Glomerular endothelial cell (primary cell): ENCODE measurements at places on chromosomes 2 and 18.

GRCh38 chr2:11754700-11755015 lies 8.2 kb downstream of the LPIN1 start:
- DNase-seq = no peak

- DNase-seq = no peak
These were observed 94.5 kb upstream of the CHRNA1 start for GRCh38 chr2:174858745-174859144.

GRCh38 chr18:28766027-28766426 lies 589.1 kb upstream of the CDH2 start:
- DNase-seq = no peak

DNA sequence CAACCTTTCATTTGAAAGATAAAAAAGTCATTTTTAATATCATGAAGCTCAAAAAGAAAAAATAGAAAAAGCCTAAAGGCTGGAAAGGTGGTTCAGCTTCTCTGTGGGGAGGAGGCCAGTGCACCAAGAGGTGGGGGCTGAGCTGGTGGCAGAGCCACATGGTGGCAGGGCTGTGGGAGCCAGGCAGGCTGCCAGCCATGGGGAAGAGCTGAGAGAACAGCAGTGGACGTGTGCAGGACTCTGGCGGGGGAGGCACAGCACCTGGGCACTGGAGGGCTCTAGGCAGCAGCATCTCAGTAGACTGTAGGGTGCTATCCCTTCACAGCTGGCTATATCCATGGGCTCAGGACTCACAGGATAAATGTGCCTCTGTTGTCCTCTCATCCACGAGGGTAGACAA lies 47.8 kb downstream of the STK25 start:
- DNase-seq = no peak

DNA sequence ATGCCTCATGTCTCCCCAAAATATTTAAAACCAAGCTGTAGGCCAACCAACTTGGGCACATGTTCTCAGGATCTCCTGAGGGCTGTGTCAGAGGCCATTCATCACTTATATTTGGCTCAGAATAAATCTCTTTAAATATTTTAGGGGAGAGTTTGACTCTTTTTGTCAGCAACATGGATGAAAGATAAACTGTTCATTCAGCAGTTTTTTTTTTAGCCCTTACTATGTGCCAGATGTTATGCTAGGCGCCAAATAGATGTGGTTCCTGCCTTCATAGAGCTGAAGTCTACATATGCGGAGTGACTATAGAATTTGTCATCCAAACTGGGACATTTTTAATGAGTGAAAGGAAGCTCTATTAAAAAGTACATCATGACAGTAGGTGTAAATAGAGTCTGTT lies 42.5 kb upstream of the TWSG1 start:
- DNase-seq = no peak

DNA sequence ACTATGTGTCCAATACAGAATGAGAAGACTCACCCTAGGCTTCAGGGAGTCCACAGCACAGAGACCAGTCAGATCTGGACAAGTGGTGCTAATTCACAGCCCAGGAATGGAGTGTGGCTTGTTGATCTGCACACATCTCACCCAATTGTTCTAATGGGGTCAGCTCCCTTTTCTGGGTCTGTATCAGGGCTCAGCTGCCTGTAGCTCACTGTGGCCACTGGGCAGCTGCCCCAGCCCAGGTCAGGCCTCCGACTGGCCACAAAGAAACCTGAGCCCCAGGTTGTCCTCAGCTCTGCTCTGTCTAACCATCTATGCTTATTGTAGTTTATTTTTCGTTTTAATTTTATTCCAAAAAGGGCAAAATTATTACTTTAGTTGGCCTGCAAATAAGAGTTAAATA lies 202.3 kb upstream of the RAB6C start:
- no peak for DNase-seq

GRCh38 chr2:133458280-133458679 lies 110.0 kb downstream of the NCKAP5 start:
- DNase-seq = no peak

GRCh38 chr2:42984617-42985016 lies 192.2 kb upstream of the HAAO start:
- DNase-seq = no peak

DNA sequence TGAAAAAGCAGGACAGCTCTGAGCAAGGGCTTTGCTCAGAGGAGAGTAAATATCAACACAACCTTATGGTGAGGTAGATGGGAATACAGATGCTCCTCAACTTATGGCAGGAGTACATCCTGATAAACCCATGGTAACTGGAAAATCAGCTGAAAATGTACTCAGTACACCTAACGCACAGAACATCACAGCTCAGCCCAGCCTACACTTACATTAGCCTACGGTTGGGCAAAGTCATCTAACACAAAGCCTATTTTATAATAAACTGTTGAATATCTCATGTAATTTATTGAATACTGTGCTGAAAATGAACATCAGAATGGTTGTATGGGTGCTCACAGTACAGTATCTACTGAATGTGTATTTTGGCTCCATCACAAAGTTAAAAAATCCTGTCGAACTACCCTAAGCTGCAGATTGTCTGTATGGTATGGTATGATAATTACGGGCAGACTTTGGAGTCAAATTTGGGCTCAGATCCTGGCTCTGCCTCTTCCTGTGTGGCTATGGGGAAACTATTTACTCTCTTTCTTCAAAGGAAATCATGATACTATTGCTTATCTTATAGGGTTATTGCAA lies 120.3 kb upstream of the LYPD1 start:
- DNase-seq = no peak

DNA sequence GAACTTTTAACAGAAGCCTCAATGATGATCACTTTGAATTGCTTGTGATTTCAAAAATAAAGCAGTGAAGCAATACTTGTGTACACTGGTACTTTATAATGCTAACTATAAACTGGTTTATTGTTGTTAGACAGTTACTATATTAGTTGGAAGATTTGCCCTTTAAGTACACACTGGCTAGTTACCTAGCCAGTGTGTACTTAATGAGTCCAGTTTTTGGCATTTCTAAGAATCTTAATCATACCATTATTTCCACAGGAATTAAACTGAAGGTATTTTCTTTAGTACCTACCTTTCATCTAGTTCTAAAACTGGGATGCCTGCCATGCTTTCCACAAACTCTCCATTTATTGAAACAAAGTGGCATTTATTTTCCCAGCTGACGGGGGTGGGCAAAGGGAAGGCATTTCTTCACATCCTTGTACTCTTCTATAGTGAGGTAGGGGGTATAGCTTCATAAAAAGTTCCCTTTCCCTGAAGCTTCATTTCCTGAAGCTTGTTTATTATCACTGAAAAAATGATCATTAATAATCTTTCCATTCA lies 49.9 kb downstream of the UGP2 start:
- no peak for DNase-seq

DNA sequence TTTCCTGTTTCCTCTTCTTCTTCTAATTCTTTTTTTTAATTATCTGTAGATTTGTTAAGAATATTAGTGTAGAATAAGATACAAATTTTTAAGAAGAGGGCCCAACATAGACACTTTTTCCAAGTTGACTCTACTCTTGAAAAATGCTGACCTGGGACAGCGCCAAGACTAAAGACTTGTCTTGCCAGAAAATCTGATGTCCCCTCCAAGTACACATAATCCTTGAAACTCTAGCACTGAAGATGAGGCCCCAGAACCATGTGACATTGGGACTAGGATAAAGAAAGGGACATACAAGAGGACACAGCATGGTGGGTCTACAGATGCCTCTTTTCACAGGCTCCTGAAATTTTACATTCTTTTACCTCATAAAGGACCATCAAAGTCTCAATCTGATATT lies 271.6 kb upstream of the SESTD1 start:
- no peak for DNase-seq

GRCh38 chr2:171228826-171229225 lies 68.1 kb upstream of the TLK1 start:
- DNase-seq = no peak

GRCh38 chr2:64128943-64129391 lies 15.3 kb downstream of the PELI1 start:
- no peak for DNase-seq

DNA sequence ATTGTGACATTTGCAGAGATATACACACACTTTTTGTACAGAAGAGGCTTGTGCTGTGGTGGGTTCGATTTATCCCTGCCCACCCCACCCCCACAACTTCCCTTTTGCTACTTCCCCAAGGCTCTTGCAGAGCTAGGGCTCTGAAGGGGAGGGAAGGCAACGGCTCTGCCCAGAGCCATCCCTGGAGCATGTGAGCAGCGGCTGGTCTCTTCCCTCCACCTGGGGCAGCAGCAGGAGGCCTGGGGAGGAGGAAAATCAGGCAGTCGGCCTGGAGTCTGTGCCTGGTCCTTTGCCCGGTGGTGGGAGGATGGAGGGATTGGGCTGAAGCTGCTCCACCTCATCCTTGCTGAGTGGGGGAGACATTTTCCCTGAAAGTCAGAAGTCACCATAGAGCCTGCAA lies 40.0 kb downstream of the STEAP3 start:
- DNase-seq = no peak

DNA sequence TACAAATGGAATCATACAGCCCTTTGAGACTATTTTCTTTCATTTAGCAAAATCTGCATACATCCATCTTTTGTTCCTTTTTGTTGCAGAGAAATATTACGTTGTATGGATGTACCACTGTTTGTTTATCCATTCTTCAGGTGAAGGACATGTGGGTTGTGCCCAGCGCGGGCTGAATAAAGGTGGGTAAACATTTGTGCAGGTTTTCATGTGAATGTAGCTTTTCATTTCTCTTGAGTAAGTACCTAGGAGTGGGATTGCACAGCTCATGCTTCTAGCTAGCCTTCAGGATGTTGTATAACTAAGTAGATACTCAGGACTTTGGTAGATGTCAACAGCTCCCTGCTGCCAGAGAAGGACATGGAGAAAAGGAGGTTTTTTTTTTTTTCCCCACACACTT lies 50.6 kb upstream of the SPRED2 start:
- no peak for DNase-seq

- DNase-seq = no peak
These were observed 16.8 kb upstream of the MBOAT2 start for GRCh38 chr2:9020267-9020666.

- DNase-seq = no peak
These were observed 981.5 kb downstream of the DCDC2C start for GRCh38 chr2:4684921-4685320.

GRCh38 chr2:172484253-172484652 lies 56.9 kb downstream of the ITGA6 start:
- DNase-seq = no peak

- DNase-seq = no peak
These were observed 2.1 kb upstream of the LRRFIP1 start for GRCh38 chr2:237625216-237625705.

DNA sequence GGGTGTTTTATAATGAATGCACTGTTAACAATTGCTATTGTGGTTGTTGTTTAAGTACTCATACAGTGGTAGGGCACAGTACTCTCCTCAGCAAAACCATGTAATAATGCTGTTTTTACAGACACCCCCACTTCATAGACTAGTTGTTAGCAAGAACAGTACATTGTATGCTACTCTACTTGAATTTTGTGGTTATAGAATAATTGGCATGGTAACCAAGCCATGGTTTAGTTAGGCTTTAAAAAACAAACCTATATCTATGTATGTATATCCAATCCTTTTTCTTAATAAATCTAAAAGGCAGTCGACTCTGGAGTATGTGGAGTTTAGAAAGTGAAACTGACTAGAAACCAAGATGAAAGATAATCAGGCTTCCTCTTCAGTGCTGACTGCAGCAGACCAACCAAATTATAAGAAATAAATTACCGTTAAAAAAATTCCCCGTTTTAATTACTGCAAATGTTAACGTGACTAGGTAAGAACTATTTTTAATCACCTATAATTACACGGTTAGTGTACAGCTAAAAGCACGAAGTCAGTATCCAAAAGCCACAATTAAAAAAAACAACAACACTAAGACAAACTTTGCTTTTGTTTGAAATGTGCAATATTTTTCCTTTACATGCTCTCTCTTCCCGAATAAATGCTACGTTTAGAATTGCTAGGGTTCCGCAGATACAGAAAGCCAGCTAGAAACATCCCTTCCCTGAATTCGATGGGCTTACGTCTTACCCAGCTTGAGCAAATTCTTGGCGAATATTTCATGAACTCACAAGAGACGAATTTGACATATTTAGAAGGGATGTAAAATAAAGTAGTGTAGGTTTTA lies 113.3 kb upstream of the SERTAD2 start:
- no peak for DNase-seq

DNA sequence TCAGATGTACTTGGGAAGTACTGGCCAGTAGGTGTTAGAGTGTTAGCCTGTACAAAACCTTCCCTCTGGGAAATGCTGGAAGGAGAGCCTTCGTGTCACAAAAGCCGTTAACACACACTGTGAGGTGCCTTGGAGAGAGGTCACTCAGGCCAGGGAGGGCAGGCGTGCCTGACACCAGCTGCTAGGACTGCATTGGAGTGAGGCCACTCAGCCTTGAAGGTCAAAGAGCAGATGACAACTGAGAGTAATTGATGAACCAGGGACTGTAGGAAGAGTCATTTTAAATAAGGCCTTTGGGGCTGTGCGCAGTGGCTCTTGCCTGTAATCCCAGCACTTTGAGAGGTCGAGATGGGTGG lies 45.4 kb downstream of the ASAP2 start:
- DNase-seq = no peak

DNA sequence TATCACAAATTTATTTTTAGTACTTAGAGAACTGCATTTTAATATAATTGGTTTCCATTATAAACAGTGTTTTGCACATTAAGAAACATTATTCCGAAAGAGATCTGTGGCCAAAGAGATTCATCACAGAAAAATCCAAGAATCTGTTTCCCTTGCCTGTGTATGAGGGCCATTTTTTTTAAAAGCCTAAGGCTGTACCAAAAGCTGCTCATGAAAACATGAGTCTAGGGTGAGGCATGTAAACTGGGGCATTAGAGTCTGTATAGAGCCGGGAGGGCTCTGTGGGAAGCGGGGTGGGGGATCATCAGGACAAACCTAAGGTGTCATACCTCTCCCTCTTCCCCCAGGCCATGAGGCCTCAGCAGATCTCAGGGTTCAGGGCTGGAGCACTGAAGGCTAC lies 223.8 kb downstream of the FBXO15 start:
- DNase-seq = no peak

DNA sequence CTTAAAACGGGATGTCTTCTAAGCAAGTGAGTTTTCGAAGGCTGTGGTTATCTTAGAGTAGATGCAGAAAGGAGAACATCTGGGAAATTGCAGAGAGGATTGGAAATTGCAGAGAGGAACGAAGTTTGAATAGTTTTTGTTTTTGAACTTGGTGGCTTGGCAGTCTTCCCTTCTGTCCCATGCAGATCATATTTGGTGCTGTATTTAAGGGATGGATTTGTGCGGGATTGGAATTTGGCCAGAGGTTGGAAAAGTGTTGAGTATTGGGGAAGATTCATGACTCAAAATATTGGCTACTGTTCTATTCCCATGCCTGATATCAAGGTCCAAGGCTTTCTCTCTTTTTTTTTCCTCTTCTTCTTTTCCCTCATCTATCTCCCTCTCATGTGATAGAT lies 18.2 kb downstream of the PTPRM start:
- no peak for DNase-seq

GRCh38 chr2:8659092-8659734 lies 22.6 kb upstream of the ID2 start:
- DNase-seq = no peak

GRCh38 chr2:38794235-38794946 lies 16.4 kb downstream of the GEMIN6 start:
- DNase-seq = no peak

- DNase-seq = no peak
These were observed 63.0 kb upstream of the OTOF start for GRCh38 chr2:26540961-26541360.
